ENCODE measurements at places on chromosomes 6 and 20. TPM values are rescaled to one million over a fixed set of nuclear protein-coding genes. Genes with fewer than 3 reads are reported as not detected.
A peak's percentile ranks its signal among the peaks of the same experiment; 100 is the strongest.

GRCh38 chr6:105981002-105981887 lies 104.9 kb upstream of the PRDM1 start:
- no peak for DNase-seq

GRCh38 chr6:108417027-108417426 lies 122.2 kb downstream of the AFG1L start:
- no peak for DNase-seq

The ANKRD66 gene
- total RNA-seq = not detected

The DEF6 gene
- total RNA-seq = 15.4 TPM

GRCh38 chr6:99013145-99013544 lies 65.4 kb upstream of the FBXL4 start:
- no peak for DNase-seq

GRCh38 chr6:151240036-151240685 lies 394 bp downstream of the AKAP12 start:
- DNase-seq = peak; percentile 49

GRCh38 chr20:404088-404487 lies 4.0 kb upstream of the RBCK1 start:
- DNase-seq = no peak

All from Calu3 (cell line).